WERI-Rb-1 (cell line): ENCODE measurements at places on chromosomes 16 and 17.

DNA sequence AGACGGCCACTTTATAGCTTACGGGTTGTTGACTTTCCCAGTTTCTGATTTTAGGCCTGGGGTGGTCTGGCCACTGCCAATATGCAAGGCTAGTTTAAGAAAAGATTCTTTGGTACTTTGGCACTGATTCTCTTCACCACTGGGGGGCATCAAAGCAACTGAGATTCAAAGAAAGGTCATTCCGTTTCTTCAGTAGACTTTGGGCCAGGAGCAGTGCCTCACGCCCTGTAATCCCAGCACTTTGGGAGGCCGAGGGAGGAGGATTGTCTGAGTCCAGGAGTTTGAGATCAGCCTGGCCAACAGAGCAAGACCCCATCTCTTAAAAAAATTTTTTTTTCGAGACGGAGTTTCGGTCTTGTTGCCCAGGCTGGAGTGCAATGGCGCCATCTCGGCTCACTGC, 53.0 kb downstream of the RPA1 start:
- DNase-seq = peak; percentile 68

DNA sequence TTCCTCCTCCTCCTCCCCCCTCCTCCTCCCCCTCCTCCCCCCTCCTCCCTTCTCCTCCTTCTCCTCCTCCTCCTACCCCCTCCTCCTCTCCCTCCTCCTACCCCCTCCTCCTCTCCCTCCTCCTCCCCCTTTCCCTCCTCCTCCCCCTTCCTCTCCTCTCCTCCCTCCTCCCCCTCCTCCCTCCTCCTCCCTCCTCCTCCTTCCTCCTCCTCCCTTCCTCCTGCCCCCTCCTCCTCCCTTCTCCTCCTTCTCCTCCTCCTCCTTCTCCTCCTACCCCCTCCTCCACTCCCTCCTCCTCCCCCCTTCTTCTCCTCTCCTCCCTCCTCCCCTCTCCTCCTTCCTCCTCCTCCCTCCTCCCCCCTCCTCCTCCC, 6.6 kb upstream of the PDP2 start:
- no peak for DNase-seq

DNA sequence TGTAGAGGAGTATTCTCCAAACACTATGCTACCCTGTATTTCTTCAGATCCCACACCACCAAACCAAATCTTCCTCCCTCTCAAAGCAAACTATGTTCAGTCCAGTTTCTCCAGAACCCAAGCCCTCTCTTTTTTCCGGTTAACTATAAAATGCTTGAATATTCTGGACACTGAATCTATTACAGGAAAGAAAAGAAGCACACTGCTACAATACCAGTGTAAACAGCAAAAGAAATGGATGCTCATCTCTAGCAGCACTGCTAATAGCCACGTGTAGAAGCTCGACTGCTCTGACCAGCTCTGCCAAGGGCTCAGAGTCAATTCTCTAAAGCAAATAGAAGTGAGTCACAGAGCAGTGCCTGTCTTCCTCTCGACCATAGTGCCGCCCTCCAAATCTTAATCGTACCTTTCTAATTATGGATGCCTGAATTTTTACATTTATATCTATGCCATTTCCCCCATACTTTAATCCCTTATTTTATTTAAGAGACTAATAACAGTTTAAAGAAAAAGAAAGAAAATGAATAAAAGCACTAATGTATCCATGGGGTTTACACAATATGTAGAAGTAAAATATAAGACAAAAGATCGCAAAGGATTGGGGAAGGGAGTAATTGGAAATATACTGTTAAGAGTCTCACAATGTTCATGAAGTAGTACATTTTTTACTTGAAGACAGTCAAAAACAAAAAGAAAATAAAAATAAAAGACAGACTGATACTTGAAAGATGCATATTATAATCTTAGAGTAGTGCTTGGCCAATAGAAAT, 154.5 kb downstream of the PARN start:
- no peak for DNase-seq

GRCh38 chr16:16146380-16147315, 76.6 kb downstream of the ABCC6 start:
- no peak for DNase-seq

DNA sequence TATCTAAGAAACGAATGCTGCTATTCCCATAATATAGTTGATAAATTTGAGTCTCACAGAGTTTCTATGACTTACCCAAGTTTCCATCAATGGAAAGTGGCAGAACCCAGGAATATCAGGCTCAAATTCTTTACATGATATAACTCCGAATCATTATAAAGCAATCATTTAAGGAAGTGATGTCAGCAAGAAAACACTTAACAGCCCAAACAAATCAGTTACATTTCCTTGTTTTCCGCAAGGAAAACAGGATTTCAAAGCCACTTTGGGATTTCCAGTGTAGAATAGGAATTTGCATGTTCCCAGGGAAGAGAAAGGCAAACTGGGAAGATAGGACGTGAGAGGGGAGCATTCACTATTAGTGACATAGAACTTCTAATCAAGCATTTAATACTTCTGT, 311.4 kb upstream of the GOT2 start:
- DNase-seq = no peak

- no peak for DNase-seq
Measured at GRCh38 chr16:15653227-15653626, 3.2 kb downstream of the NDE1 start.

- DNase-seq = no peak
Measured at GRCh38 chr17:41416479-41416878, 7.9 kb downstream of the KRT37 start.

GRCh38 chr17:78231991-78232858, 794 bp downstream of the TMEM235 start:
- no peak for DNase-seq

GRCh38 chr16:81568749-81569087, 124.1 kb downstream of the CMIP start:
- DNase-seq = no peak

- no peak for DNase-seq
Measured at GRCh38 chr17:45958994-45959665, 39.9 kb upstream of the STH start.

- DNase-seq = no peak
Measured at GRCh38 chr17:79978548-79978855, 57.2 kb downstream of the TBC1D16 start.

GRCh38 chr17:45230787-45231480, 9.2 kb downstream of the FMNL1 start:
- DNase-seq = peak; percentile 82

DNA sequence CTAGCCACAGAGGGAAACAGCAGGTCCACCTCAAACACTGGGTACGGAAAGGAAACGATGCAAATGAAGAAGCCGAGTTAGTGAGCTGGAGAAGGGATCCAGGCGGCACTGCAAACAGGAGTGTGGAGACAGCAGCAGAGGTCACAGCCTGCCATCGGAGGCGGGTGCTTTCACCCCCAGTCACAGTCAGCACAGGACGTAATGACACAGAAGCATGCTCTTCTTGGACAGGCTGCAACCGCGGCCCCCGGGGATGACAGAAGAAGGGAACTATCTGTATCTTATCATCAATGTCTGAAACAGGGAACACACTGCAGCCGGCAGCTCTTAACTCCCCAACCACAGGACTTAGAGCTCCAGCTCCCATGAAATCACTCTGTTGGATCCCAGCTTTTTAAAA, 16.1 kb upstream of the SLC38A8 start:
- DNase-seq = no peak

DNA sequence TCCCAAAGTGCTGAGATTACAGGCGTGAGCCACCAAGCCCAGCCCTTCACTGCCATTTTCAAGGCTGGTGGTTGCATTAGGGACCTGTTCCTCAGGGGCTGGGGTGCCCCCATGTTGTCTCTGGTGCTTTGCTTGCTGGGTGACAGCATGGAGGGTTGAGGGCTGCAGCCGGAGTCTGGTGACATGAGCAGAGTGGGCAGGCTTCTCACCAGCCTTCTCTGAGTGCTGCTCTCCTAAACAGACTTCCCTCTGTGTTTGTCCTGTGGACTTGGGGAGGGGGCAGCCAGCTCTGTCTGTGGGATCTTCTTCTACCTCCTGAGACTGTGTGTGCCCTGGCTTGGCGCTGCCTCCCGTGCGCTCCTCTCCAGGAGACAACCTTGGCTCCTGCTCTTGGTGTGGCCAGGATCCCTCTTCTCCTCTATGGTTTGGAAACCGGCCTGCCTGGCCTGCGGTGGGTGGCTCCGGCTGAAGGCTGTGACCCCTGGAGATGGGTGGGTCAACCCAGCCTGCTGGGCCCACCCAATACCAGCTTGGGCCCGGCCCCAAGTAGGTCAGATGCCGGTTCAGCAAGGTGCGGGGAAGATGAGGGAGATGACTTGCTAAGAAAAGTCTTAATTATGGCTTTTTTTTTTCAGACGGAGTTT, 72.1 kb downstream of the PDPK1 start:
- no peak for DNase-seq

DNA sequence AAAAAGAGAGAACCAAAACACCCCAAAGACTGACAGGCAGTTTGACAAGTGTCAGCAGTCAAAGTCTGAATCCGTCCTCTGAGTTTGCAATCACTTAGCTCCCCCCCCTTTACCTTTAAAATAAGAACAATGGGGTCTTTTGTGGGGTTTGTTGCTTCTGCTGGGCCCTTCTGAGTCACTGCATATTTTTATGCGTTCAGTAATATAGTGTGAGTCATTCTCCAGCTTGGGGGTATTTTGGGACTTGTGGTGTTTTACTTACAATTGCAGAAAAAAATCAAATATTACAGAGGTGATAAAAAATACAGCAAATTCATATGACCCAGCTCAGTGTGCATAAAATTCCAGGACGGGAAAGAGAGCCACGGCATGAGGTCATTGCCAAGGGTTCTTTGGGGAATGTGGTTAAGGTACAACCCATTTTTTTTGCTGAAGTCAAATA, 120.1 kb downstream of the CYLD start:
- no peak for DNase-seq

DNA sequence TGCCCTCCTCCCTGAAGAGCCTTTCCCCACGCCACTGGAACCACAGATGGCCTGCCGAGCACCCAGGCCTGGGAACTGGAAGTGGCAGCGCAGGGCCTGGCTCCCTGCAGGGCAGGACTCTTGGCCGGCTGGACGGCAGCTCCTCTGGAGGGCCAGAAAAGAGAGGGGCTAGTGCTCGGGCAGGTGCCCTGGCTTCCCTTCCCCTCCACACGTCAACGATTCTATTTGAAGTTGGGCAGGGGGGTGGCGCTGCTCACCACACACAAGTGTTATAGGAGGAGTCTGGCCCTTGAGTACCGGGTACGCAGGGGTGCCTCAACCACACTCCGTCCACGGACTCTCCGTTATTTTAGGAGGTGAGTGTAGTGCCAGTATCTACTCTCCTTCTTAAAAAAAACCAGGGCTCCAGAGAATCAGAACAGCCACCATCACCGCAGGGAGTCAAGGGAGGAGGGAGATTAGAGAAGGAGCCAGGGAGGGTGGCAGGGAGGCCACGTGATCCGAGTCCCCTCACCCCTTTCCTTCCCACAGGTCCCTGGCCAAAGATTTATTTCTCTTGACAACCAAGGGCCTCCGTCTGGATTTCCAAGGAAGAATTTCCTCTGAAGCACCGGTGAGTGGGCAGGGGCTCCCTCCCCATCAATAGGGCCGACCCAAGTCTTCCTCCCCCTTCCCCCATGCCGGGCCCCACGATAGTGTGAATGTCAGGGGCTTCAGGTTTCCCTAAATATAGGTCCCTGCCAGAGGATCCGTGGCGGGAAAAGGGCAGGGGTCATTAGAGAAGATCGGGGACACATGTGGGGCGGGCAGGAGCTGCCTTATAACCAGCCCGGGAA, 1.4 kb upstream of the ALDOA start:
- DNase-seq = peak; percentile 83

DNA sequence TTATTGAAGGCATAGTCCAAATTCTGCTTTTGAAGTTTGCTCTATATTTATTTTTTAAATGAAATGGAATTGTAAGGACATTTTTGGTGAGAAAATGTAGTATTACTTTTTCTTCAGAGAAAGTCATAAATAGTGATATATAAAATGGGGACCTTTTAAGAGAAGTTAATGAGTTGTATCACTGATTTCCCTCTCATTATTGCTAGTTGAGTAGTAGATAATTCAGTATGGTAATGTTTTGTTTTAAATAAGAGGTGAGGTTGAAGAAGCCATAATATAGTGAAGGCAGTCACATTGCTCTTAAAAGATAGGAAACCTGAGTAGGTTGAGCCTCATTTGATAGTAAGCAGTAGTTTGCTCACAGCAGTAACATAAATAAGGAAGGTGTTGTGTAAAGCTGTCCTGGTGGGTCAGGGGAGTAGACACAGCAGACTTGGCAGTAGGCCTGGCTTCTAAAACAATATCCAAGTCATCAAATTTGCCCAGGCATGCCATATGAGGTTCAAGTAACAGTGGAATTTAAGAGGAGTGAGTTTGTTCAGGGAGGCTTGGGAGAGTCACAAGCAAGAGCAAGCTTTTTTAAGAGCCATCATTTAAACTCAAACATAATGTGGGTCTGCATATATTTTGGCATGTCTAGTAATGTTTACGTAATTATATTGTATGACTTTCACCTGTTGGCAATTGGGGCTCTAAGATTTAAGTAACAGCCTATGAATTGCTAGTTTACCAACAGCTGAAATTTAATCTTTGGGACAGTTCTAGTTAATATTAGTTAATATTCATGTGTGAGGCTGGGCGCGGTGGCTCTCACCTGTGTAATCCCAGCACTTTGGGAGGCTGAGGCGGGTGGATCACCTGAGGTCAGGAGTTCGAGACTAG, 6.5 kb downstream of the NFATC3 start:
- no peak for DNase-seq

GRCh38 chr17:28946239-28946638, 5.1 kb downstream of the PHF12 start:
- no peak for DNase-seq

DNA sequence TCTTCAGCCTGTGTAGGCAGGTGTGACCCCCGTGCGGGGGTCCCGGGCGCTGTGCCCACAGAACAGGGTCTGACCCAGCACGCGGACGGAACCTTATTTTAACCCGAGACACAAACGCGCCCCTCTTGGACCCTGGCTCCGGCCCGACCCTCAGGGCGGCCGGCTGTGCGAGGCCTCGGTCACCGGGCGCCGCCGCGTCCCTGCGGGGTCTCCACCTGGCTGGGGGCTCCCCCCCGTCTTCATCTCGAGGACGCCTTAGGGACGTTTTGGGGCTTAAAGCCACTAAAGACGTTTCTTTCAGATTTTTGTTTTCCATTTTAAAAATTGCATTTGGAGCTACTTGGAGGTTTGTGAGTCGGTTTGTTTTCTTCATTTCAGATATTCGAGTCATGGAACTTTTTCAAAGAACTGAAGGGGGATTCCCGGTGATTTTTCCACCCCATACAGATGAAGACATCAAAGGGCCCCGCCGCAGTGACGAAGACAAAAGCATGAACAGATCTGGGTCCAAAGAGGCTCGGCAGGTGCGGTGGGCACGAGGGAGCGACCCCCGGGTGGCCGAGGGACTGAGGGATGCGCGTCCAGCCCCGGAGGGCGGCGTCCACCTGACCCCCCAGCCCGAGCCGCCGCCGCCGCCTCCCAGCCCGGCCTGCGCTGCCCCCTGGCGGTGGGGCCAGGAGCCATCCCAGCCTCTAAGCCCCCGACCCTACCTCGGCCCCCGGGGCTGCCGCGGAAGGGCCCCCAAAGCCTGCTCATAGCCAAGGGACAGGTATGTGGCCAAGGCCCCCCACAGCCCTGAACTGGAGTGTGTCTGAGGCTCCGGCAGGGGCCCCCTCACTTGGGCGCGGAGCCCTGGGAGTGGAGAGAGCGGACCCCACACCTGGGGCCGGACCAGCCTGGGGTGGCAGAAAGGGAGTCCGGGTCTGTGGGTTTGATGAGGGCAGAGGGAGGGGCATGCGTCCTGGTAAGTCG, 3.8 kb upstream of the CD7 start:
- peak; percentile 58 for DNase-seq

- no peak for DNase-seq
Measured at GRCh38 chr17:760371-760770, 8.3 kb upstream of the GEMIN4 start.

- no peak for DNase-seq
Measured at GRCh38 chr16:15502041-15502725, 67.8 kb downstream of the BMERB1 start.

GRCh38 chr17:33725675-33726271, 432.7 kb upstream of the ASIC2 start:
- DNase-seq = peak; percentile 64
